ENCODE measurements at places on chromosomes 2 and 18. TPM values are rescaled to one million over a fixed set of nuclear protein-coding genes. Genes with fewer than 3 reads are reported as not detected.

Gene STPG4
- 0.33 TPM for total RNA-seq

Gene RAB27B
- under 0.01 TPM for total RNA-seq

Gene GALNT3
- 1.2 TPM for total RNA-seq

Gene TRABD2A
- total RNA-seq: 0.60 TPM

Gene SLC4A5
- total RNA-seq: 0.05 TPM

Gene ZSWIM2
- total RNA-seq: not detected

Gene BCL2L11
- 55.5 TPM for total RNA-seq

Gene RGPD4
- not detected for total RNA-seq

Gene GAD1
- not detected for total RNA-seq

Gene GNLY
- total RNA-seq: not detected

Gene G6PC2
- total RNA-seq: not detected

Gene ERICH2
- not detected for total RNA-seq

Gene PDCL3
- total RNA-seq: 28.9 TPM

Gene VAMP8
- 2.5 TPM for total RNA-seq

Gene OSR1
- not detected for total RNA-seq

Gene CFC1
- total RNA-seq: not detected

Gene MC5R
- not detected for total RNA-seq

Gene CCDC148
- not detected for total RNA-seq

Gene LINC00305
- total RNA-seq: not detected

Gene LONRF2
- total RNA-seq: not detected

Gene CHRND
- total RNA-seq: not detected

Gene COL4A3
- not detected for total RNA-seq

Gene NEU2
- total RNA-seq: not detected

Gene RNF149
- 41.8 TPM for total RNA-seq

Gene CYS1
- total RNA-seq: not detected

Gene ANKRD30B
- not detected for total RNA-seq

Gene CFAP53
- total RNA-seq: 0.27 TPM

Gene EPB41L3
- total RNA-seq: 57.3 TPM

Gene SLC9A4
- total RNA-seq: not detected

Gene SPATA3
- not detected for total RNA-seq

Gene IL1F10
- not detected for total RNA-seq

Gene TCF7L1
- total RNA-seq: 2.7 TPM

Gene RBFA
- 37.7 TPM for total RNA-seq

Gene GAL3ST2
- total RNA-seq: not detected

Gene CD8B2
- total RNA-seq: not detected

Gene CYP26B1
- 19.7 TPM for total RNA-seq

Gene CFAP221
- not detected for total RNA-seq

Gene CAB39
- total RNA-seq: 60.0 TPM

Gene LRP2
- not detected for total RNA-seq

Gene ASB18
- total RNA-seq: not detected

Gene ZBTB7C
- not detected for total RNA-seq

Gene TUBA3E
- total RNA-seq: not detected

Gene ESPNL
- not detected for total RNA-seq

Gene MYCN
- total RNA-seq: 0.39 TPM

Gene RIT2
- total RNA-seq: not detected

Gene M1AP
- total RNA-seq: not detected

Gene GNAL
- total RNA-seq: 0.05 TPM

Gene HEATR5B
- total RNA-seq: 10.3 TPM

Gene PCARE
- not detected for total RNA-seq

Data from mammary microvascular endothelial cell (primary cell).